ENCODE measurements at places on chromosomes 1 and 21. TPM values are rescaled to one million over a fixed set of nuclear protein-coding genes. Genes with fewer than 3 reads are reported as not detected.

Gene DVL1
- total RNA-seq: 79.1 TPM

- no peak for DNase-seq
Observed at GRCh38 chr1:42552636-42553035, 89.5 kb downstream of the CCDC30 start.

Gene USH2A
- 0.11 TPM for total RNA-seq

Gene BARHL2
- not detected for total RNA-seq

Gene HMGCL
- total RNA-seq: 46.6 TPM

Gene PCBP3
- 8.2 TPM for total RNA-seq

Gene DCAF8
- 207 TPM for total RNA-seq

GRCh38 chr1:221294242-221294641 lies 415.0 kb downstream of the HLX start:
- DNase-seq: no peak

Gene OR2M5
- total RNA-seq: not detected

Gene PTPN7
- 4.5 TPM for total RNA-seq

Gene CCDC24
- total RNA-seq: 9.9 TPM

Gene MCOLN2
- total RNA-seq: 5.0 TPM

GRCh38 chr1:91611483-91611917 lies 110.8 kb downstream of the CDC7 start:
- peak; percentile 53 for DNase-seq

Data from lung (tissue), 17 donors.